GM19239 (cell line): ENCODE measurements at places on chromosomes 3 and 15.

DNA sequence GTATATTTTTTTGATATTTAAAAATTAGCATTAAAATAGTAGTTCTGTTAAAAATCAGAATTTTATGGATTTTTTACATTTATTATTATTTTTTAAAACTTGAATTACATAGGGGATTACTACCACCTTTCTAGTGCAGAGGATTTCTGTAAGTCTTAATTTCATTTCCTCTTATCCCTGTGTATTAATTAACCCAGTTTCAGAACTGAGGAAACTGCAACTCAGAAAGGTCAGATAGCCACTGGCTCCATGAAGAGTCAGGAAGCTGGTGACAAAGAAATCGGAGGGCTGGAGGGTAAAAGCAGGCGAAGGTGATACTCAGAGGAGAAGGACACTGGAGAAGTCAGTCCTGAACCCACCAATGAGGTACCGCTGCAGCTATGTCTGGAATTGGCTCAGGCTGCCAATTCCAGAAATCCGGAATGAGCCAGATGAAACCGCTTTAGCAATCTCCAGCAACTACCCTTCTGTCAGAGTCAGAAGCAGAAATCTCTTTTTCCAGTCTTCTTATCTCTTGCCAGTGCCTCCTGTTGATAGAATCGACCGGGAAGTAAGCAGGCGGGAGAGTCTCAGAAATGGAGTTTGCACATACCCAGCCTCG is 308.5 kb downstream of the SV2B start:
- no peak for DNase-seq

- DNase-seq: no peak
These were observed 43.7 kb upstream of the GNB5 start for GRCh38 chr15:52234596-52235541.

DNA sequence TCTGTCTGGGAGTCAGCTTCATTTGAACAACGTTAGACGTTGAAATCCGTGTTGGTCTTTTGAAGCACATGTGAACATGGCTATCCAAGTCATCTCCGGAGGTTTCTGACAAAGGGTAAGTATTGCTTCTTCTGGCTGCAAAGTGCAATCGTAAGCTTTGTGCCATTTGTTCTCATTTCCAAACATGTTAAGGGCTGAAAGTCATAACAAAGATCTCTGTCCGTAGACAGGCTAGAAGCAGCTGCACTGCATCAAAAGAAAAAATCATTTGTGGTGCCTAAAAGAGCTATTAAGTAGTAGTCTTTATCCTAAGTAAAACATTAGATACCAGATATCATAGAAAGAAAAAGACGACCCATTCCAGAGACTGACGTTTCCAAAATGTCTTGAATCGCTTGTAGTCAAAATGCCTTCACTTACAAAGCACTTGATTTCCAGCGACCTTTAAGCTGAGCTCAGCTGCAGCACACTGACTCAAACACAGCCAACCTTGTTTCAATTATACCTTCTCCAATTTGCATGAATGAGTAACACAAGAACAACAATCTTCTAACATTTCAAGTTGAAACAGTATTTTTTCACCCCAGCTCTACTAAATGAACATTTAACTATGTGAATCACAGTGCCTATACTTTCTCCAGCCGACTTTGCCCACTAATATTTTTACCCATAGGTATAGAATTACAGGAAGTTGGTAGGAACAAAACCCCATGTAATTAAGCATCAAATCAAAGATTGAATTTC is 76.6 kb downstream of the NEDD4 start:
- DNase-seq: no peak

GRCh38 chr3:30516238-30516637 is 90.2 kb upstream of the TGFBR2 start:
- DNase-seq: no peak

DNA sequence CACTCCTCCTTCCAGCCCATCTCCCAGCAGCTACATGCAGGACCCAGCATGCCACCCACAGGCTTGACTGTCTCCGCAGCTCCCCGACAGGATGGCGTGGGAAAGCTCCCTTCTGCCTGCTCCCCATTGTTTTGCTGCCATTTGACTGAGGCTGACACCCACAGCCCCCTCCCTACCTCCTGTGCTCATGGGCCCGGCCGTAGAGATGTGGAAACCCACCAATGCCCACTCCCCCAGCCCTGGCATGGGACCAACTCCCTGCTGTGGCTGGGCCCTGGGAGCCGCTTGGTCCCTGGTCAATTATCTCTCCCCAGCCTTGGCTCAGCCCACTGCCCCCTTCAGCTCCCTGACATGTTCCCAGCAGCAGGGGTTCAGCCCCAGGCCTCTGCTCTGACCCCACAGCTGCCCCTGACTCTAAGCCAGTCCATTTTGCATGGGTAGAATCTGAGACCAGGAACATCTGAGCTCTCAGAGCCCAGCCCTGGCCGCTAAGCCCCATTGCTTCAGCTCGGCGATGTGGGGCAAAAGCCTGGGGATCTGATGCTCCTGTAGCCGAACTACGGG is 8.2 kb downstream of the C3orf22 start:
- DNase-seq: no peak

GRCh38 chr15:91968610-91969009 is 115.1 kb downstream of the SLCO3A1 start:
- no peak for DNase-seq

DNA sequence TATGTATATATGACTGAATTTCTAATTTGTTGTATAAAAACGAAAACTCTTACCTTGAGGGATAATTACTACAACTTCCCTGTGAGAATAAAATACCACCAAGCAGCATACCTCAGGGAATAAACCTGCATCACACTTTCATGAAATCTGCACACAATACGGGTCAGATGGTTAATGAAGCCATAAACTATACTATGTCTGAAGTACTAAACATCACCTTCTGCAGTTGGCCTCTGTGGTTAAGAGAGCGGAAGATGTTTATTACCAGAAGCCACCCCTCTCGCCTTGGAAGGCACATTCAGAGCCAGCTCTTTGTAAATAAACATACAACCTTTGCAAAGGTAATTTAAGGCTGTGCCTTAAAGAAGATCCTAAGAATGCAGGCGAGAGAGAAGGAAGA is 462.1 kb upstream of the NR2F2 start:
- DNase-seq: no peak

- DNase-seq: no peak
These were observed 13.7 kb downstream of the C3orf62 start for GRCh38 chr3:49263159-49263889.

DNA sequence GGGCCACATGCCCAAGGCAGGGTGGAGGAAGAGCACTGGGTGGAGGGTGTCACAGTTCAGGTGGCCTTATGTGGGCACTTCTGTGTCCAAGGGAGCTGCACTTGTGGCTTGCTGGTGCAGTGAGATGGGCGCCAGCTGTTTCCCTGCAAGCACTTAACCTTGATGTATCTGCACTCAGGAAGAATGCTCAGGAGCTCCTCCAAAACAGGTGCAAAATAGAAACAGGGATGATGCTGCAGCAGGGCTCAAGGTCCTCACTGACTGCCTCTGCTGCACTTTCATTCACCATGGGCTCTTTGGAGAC is 151.3 kb downstream of the CADPS start:
- no peak for DNase-seq

GRCh38 chr3:132788301-132788671 is 66.1 kb upstream of the NPHP3 start:
- no peak for DNase-seq

DNA sequence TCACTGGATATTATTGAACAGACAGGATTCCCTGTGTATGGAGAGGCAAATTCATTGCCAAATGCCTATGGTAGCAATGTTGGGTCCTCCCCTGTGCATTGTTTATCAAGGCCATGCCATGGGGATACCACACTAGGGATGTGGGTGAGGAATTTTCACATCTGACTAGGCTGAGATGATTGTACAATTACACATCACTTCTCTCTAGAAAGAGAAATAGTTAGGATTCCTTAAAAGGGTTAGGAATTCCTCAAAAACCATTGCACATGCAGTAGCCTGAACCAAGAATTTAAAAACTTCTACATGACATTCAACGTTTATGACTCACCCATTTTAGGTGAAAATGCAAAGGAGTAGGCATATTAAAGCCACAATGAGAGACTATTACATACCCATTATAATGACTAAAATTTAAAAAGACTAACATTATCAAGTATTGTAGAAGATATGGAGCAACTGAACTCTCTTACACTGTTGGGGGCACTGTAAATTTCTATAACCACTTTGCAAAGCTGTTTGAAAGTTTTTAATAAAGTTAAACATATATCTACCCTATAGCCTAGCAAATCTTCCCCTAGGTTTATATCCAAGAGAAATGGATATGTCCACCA is 175.9 kb downstream of the THRB start:
- DNase-seq: no peak

DNA sequence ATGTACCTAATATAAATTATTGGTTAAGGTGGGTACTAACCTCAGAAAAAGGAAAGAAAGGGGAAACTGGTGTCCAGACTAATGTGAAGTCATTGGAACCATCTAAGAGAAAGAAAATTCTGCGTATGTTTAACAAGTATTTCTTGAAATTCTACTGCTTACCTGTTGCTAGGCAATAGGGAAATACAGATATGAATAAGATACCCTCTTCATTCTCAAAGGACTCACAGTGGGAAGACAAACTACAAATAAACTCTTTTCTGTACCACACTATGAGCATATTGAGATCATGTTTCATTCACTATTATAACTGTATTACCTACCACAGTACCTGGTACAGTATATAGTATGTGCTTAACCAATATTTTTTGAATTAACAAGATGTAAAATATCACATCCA is 140.5 kb upstream of the MLF1 start:
- DNase-seq: no peak

- DNase-seq: no peak
These were observed 35.1 kb downstream of the MDFIC2 start for GRCh38 chr3:70277304-70277703.

GRCh38 chr15:87461631-87462030 is 794.9 kb downstream of the NTRK3 start:
- DNase-seq: no peak

DNA sequence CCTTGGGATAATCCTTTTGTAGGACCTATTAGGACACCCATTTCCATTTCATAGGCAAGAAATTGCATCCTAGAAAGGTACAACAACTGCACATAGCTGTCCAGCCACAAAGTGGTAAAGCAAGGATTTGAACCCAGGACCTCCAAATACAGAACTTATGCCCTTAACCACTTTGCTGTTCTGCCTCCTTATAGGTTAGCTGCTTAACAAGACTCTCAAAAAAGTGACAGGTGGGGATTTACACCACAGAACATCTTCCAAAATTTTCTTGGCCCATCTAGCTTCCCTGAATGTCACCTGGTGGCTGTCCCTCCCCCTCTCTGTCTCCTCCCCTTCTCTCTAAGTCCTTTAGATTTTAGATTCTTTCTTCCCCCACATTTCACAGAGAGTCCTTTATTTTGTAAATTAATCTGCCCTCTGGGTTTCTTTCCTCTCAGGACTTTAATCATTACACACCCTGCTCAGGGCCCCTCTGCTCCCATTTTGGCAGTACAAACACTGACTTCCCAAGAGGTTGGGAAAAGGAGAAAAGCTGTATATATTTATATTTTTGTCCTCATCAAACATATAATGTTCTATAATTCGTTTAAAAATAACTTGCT is 120.6 kb downstream of the CPNE4 start:
- no peak for DNase-seq

GRCh38 chr15:23372284-23372683 is 17.7 kb downstream of the GOLGA8S start:
- DNase-seq: no peak

DNA sequence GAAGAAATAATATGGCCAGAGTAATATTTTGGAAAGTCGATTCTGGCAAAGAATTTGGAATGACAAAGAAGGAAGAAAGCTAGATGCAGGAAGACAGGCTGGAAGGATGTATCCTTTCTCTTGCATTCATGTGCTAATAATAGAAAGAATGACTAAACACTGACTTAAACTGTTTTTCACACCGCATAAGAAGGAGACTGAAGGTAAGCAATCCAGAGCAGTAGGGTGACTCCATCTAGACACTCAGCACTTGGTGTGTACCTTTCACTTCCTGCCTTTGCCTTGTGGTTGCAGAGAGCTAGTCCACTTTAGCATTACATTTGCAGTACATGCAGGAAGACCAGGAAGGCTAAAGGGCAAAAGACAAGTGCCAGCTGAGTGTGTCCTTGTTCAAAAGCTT is 234.6 kb downstream of the RBMS3 start:
- DNase-seq: no peak

GRCh38 chr15:31245135-31245689 is 81.4 kb upstream of the KLF13 start:
- DNase-seq: no peak

- DNase-seq: no peak
These were observed 765.1 kb downstream of the ROBO1 start for GRCh38 chr3:79002465-79003372.

- DNase-seq: no peak
These were observed 21.9 kb downstream of the AKAP13 start for GRCh38 chr15:85402195-85402881.

DNA sequence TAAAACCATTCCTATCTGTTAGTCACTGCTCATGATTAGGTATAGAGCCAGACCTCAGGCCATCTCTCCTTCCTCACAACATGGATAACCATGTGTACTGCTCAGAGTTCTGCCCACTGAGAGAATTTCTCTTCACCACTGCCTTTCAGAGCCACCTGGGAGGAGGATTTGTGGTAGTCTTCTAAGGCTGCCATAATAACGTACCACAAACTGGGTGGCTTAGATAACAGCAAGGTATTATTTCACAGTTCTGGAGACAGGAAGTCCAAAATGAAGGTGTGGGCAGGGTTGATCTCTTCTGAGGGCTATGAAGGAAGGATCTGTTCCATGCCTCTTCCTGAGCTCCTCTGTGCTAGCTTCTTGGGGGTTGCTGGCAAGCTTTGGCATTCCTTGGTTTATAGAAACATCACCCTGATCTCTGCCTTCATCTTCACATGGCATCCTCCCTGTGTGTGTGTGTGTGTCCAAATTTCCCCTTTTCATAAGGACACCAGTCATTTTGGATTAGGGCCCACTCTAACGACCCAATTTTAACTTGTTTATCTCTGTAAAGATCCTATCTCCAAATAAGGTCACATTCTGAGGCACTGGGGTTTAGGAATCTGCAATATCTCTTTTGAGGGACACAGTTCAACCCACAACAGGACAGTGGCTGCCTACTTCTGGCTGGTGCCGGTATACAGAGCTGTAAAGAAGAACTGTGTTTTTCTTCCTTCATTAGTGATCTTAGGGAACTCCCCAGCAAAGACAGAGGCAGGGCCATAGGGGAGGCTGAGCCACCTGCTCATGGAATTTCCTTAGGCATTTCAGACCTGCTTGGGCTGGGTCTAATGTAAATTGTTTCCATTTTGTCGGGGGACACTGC is 42.1 kb upstream of the NOX5 start:
- DNase-seq: no peak

GRCh38 chr3:59425942-59426341 is 376.1 kb upstream of the CFAP20DC start:
- no peak for DNase-seq

- no peak for DNase-seq
These were observed 27.6 kb upstream of the FAM3D start for GRCh38 chr3:58693940-58694850.

- no peak for DNase-seq
These were observed 23.8 kb upstream of the NMB start for GRCh38 chr15:84681831-84682230.
